ENCODE measurements at places on chromosomes 12 and 14.

- no peak for DNase-seq
Observed at GRCh38 chr12:128236525-128236924, 30.4 kb upstream of the TMEM132C start.

- DNase-seq = no peak
Observed at GRCh38 chr14:37587881-37588666, 7.0 kb downstream of the FOXA1 start.

DNA sequence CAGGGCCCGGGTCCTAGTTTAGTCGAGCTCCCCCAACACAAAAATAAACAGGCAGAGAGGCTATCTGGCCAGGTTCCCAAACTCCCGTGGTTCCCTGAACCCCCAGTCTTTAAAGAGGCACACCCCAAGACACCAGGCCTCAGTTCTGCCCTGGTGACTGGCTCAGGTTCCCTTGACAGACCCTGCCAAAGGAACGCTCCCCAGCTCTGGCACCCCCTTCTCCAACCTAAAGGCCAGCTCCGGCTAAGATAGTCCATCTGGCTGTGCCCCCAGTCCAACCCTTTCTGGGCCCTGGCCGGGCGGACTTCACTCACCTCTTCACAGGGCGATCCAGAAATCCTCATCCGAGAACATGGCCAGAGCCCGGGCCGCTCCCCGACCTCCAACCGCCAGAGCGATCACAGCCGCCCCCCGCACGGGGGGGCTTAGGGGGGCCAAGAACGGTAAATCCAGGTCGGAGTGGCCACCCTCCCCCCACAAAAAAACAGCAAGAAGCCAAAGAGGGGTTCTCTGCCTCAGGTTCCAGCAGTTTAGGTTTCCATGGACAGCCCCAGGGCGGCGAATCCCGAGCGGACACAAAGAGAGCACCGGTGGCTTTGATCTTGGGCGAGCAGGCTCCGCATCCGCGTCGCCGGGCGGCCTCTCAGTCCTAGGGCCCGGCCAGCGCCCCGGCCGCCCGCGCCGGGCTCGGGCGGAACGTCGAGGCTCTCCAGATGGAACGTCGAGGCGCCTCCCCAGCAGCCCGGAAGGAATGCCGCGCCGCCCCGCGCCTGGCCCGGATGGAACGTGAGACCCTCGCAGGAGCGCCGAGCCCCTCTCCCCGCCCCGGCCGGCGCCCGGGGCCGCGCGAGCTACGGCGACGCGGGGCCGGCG lies 1.1 kb downstream of the KMT2D start:
- peak; percentile 59 for DNase-seq

DNA sequence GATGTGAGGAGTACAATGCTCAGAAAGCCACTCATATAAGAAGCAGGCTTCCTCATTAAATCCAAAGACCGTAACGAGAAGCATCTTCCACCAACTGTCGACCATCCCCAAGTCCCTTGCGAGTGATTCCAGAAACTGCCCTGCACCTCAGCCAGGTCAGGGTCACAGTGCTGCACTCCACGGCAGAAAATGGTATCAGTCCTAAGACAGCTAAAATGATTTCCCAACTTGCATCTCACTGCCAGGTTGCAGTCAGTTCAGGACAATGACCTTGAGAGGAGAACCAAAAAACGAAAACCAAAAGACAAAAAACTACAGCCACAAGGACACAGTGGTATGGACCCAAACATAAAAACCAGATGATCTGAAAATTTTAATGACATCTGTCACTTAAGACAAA lies 20.6 kb downstream of the SBNO1 start:
- no peak for DNase-seq

- no peak for DNase-seq
Observed at GRCh38 chr12:108939594-108939993, 59.7 kb downstream of the DAO start.

DNA sequence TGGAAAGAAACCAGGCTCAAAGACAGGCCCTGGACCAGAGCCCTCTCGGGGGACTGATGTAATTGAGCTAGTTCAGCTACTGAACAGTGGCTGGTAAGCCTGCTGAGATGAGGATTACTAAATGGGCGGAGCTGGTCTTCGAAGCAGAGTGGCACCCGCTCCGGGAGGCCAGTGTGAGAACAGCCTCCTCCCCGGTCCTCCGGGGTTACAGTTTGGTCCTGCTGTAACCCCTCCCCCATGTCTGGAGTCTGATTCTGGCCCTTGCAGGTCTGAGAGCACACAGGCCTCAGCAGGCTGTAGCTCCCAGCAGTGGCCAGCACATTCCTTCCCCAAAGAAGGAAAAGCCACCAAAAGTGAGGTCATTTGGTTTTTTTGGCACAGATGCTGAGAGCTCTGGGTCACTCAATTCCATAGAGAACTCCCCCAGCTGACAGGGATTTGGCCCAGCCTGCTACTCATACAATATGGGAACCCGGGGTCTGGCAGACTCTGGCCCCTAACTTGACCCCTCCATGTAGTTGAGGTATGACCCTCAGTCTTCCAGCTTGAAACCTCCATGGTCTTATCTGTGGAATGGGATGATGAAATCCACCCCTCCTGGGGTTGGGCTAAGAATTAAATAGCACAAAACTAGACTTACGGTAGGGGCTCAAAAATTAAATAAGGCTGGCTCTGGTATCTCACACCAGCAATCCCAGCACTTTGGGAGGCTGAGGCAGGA lies 39.0 kb downstream of the ACTN1 start:
- no peak for DNase-seq

DNA sequence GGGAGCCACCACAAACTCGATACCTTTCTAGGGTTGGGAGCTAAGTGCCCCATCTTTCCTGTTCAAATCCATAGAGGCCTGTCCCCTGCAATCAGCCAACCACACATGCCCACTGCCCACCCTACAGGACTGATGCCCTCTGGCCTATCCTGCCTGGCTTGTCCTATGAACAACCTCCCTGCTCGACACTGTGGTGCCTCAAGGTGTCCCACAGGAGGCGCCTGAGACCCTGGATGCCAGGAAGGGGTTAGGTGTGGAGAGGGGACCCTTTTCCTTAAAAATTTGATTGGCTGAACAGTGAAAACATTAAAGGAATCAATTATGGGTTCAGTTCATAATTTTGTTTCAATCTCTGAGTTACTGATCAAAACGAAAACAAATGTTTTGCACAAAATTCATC lies 97.3 kb upstream of the FZD10 start:
- DNase-seq = no peak

- DNase-seq = peak; percentile 92
Observed at GRCh38 chr14:54566410-54567223, at the start of gene SAMD4A. SAMD4A (plus strand) TSS chr14:54567128; CDS start chr14:54567917, 789 bp downstream.

- DNase-seq = no peak
Observed at GRCh38 chr14:100049220-100049619, 16.0 kb upstream of the EVL start.

DNA sequence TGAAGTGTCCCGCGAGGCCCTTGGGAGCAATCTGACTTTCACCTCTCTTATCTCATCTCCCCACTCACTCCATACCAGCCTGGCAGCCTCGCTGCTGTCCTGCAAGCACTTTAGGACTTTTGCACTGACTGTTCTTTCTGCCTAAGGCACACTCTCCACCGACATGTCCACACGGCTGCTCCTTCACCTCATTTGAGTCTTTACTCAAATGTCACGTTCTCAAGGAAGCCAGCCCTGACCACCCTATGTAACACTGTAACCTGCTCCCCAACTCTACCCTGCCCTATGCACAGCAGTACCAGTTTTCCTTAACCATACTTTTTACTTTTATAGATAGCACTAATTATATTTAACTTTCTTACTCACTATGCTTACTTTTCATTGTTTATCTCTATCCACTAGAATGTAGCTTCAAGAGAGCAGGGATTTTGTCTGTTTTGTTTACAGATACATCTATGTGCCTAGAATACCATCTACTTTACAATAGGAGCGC lies 32.0 kb downstream of the PRKD1 start:
- no peak for DNase-seq

DNA sequence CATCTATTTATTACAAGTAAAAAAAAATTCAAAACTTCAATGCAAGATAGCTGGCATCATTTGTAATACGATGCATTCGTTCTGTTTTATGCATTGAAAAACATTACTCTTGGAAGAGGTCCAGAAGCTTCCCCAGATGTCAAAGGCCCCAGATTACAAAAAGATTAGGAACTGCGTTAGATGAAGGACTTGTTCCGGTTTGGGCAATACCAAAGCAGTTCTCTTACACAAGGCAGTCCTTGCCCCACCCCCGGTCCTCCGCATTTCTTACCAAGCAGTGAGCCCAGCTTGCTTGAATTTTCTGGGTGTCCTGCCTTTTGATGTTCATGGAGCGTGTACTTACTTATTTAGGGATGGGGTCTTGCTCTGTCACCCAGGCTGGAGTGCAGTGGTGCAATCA lies 4.8 kb upstream of the HVCN1 start:
- no peak for DNase-seq

DNA sequence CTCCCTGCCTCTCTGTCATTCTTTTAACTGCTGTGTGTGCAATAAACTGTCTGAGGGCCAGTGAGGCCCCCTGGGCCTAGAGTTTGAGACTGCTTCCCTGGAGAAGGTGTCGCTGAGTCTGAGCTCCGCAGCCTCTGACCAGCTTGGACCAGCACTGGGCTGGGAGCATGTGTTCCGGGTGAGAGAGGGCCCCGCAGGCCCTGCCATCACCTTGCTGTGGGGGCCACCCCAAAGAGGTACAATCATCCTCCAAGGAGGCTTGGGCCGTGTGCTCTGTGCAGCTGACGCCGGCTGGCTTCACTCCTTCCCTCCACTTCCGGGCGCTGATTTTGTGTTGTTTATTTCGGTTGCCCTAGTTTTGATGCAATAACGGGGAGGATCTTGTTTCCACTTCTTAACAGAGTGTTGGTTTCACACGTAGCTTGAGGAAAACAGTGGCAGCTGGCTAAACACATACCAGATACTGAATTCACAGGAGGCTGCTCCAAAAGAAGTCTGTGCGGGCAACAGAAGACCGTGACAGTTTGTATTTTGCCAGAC lies 121.6 kb downstream of the TMEM132C start:
- peak; percentile 25 for DNase-seq

DNA sequence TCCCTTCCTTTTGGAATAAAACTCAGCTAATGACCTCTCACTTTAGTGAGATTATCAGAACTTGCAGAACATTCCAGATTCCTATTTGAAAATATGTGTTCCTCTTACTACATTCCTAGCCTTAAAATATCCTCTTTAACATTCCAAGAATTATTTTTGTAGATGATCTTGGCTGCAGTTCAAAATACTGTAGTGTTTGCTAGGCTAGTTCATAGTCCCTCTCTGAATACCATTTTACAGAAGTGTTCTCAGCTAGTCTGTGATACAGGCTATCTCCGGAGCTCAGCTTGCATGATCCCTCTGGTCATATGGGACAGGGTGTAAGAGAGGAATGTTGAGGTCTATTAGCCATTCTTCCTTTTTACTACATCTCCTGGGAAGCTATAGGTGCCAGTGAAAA lies 17.6 kb upstream of the GPR33 start:
- no peak for DNase-seq

GRCh38 chr12:132622437-132623071 lies 4.0 kb downstream of the P2RX2 start:
- DNase-seq = peak; percentile 85

DNA sequence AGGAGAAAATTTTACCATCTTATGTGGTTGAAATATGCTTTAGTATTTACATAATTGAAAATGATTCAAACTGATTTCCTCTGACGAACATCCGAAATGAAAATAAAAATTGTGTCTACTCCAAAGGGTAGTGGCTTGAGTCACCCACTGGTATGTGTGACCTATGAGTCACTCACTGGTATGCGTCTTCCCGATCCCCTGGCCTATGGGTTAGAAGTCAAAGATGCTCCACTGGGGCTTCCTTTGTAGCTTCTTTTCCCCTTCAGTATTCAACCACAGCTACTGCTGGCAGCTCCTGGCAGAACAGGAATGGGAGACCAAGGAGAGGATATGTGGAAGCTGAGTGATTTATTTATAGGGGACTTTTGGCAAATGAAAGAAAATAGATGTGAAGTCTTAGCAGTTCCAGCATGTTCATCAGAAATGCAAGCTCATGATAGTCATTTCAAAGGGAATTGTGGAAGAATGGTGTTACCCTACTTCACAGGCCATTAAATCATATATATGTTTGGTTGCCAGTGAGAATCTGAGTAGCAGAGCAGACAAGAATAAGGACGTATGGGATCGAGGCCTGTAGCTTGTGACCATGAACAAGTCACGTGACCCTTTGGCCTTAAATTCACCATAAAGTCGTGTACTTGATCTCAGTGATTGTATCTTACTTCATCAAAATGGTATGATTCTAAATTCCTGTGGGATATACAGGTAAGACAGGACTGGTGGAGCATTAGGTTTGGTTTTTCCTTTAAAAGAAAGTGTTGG lies 108.3 kb downstream of the CRADD start:
- DNase-seq = no peak

DNA sequence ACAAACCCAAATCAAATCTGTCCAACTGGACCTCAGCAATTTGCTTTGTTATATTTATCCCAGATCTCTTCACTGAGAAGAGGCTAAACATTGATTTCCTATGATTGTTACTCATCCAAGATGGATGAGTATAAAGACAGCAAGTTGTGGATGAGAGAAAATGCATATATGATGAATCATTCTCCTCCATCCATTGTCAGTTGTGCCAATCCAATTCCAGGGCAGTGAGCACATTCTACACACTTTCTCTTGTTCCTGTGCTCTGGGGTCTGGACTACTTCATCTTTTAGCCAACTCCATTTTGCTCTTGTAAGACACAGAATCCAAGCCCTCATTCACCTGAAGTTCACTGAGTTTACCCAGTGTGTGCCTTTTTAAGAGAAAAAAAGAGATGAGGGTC lies 105.7 kb downstream of the GCH1 start:
- no peak for DNase-seq

DNA sequence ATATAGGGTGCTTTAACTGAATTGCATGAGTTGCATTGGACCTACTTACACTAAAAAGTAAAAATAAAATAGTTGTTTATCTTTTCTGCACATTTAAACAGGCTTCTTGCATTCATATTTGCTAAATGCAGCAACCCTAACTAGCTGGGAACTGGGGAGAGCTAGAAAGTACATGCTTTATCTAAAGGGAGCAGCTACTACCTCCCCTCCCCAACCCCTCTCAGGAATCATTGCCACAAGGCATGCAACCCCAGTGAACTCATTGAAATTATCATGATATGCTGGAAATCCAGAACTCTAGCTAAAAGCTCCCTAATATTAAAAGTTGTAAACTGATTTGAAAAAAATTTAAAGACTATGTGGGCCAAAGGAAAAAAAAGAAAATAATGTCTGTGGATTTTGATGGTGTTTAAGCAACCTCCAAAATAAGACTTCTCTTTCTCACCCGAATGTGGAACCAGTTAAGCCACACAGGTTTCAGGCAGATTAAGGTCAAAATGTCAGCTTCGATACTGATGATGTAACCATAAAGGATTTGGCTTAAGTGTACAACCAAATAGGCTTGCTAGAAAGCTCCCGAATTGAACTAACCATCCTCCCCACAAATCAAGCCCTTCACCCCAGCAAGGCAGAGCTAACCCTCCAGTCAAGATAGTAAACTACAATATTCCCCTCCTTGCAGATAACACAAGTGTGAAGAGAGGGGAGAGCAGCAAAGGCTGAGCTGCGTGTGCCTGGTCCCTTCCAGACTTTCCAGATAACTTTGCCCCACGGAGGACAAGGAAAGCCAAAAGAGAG lies 13.8 kb upstream of the POC1B start:
- no peak for DNase-seq
